ENCODE measurements at places on chromosomes 4 and X. TPM values are rescaled to one million over a fixed set of nuclear protein-coding genes. Genes with fewer than 3 reads are reported as not detected.

The RTL9 gene
- 0.13 TPM for total RNA-seq

The ARMCX1 gene
- total RNA-seq, result 29.0 TPM

DNA sequence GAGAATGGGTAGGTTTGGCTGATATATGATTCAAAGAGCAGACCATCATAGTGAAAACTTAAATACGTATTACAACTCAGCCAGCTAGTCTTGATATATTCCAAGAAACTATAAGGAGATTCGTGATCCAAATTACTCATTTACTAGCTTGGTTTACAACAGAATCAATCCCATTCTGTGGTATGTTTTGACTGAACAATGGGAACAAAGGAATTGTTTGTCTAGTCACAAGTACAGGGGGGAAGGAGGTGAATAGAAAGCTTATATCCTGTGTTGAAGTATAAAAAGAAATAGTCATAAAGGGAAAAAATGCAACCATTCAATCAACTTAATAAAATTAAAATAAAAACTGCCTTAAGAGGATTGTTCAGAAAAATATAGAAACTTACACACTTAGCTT, 17.0 kb downstream of the C4orf54 start:
- DNase-seq, result no peak

- no peak for DNase-seq
Measured at GRCh38 chr4:38166082-38166481, 205.9 kb downstream of the PTTG2 start.

The ASB9 gene
- total RNA-seq, result not detected
